Dermis lymphatic vessel endothelial cell (primary cell): ENCODE measurements at places on chromosomes 3 and 15. TPM values are rescaled to one million over a fixed set of nuclear protein-coding genes. Genes with fewer than 3 reads are reported as not detected.

The LMAN1L gene
- not detected in 2 replicates for total RNA-seq

The RPSA gene
- total RNA-seq = 1,007 and 1,295 TPM in 2 replicates

The MAGI1 gene
- total RNA-seq = 84.7 and 113 TPM in 2 replicates

The CD200 gene
- total RNA-seq = 4.7 and 6.7 TPM in 2 replicates

The GRIP2 gene
- under 0.01 TPM in 1 of 2 replicates, not detected in the other for total RNA-seq

The ADCY5 gene
- 0.43 and 0.87 TPM in 2 replicates for total RNA-seq

The SLITRK3 gene
- not detected in 2 replicates for total RNA-seq

The SAMD7 gene
- not detected in 2 replicates for total RNA-seq

The DET1 gene
- 2.4 and 2.7 TPM in 2 replicates for total RNA-seq

The DZIP1L gene
- 1.3 and 2.7 TPM in 2 replicates for total RNA-seq

The ITPKA gene
- 0.09 and 0.11 TPM in 2 replicates for total RNA-seq

The ZNF662 gene
- 0.33 and 2.1 TPM in 2 replicates for total RNA-seq

The GOLGA6L7 gene
- not detected in 2 replicates for total RNA-seq

The MAP2K5 gene
- total RNA-seq = 4.4 and 4.7 TPM in 2 replicates

The SLCO2A1 gene
- total RNA-seq = 6.7 and 9.0 TPM in 2 replicates

The FRMD5 gene
- 0.33 and 0.52 TPM in 2 replicates for total RNA-seq

The SCAANT1 gene
- total RNA-seq = not detected in 2 replicates

The GOLGA6L4 gene
- 1.1 and 1.6 TPM in 2 replicates for total RNA-seq

The SLC12A8 gene
- 0.11 and 0.17 TPM in 2 replicates for total RNA-seq

The UROC1 gene
- total RNA-seq = under 0.01 TPM in 1 of 2 replicates, not detected in the other

The CFAP92 gene
- total RNA-seq = 1.0 and 1.3 TPM in 2 replicates

The FANCD2OS gene
- not detected in 2 replicates for total RNA-seq

The USP50 gene
- 0.17 TPM in 1 of 2 replicates, not detected in the other for total RNA-seq

The PAK6 gene
- total RNA-seq = not detected in 2 replicates

The ZNF80 gene
- not detected in 2 replicates for total RNA-seq

The NANOGP8 gene
- not detected in 2 replicates for total RNA-seq

The COL6A5 gene
- total RNA-seq = not detected in 2 replicates

The NEIL1 gene
- total RNA-seq = 11.9 and 12.5 TPM in 2 replicates

The TGM5 gene
- total RNA-seq = not detected in 2 replicates

The POPDC2 gene
- total RNA-seq = 0.17 and 0.33 TPM in 2 replicates

The HCLS1 gene
- 17.7 and 20.2 TPM in 2 replicates for total RNA-seq

The MEX3B gene
- 2.8 and 7.5 TPM in 2 replicates for total RNA-seq

The UBE2E2 gene
- total RNA-seq = 25.2 and 30.3 TPM in 2 replicates

The ELL3 gene
- 1.5 TPM in 2 replicates for total RNA-seq

The PATL2 gene
- 0.09 and 0.11 TPM in 2 replicates for total RNA-seq

The ISL2 gene
- 0.65 and 0.69 TPM in 2 replicates for total RNA-seq

The EIF4E3 gene
- 2.4 and 3.2 TPM in 2 replicates for total RNA-seq

The PARP16 gene
- total RNA-seq = 1.9 and 2.1 TPM in 2 replicates

The KCNMB2 gene
- not detected in 2 replicates for total RNA-seq

The MCF2L2 gene
- 0.09 and 0.11 TPM in 2 replicates for total RNA-seq
